ENCODE measurements at places on chromosomes 6 and 20.

DNA sequence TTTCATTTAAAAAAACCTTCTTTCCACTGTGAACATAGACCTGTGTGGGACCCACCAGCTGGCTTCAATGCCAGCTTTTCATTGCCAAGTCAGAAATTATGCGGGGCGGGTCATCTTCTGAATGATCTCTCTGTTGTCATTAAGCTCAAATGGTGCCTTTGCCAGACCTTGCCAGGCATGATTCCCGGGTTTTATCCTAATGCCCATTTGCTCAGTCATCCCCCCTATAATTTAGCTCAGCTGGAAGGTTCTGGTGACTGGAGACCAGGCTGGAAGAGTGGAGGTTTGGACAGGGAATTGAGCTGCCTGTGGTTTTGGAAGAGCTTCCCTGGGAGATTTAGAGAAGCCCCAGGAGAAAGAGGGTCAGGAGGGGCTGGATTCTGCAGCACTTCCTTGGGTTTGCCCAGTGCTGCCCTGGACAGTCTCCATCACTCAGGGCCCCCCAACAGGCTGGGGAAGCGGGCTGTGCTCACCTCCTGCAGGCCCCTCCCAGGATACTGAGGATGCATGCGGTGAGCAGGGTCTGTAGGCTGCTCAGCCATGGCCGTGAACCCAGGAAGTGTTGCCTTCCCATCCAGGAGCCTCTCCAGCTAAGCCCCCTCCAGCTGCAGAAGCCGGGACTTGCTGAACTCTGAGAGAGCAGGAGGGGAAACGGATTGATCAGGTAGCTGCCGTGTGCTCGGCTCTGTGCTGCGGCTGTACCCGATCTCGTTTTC, 273.0 kb downstream of the CDH4 start:
- DNase-seq: no peak

DNA sequence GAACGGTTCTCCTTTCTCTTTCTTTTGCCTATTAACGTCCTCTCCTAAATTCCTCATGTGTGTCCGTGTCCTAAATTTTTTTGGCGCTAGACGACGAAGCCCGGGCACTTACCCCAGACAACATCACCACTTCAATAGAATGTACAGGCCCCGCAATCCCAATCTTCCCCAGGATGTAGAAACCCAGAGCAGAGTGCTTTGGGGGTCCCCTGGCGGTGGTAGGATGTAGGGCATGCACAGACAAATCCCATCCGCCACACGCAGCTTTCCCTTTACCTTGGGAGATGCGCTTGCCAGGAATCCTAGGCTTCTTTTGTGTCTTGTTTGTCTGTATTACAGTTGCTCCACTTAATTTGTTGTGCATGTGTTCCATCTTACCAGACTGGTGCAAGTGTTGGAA, 417.3 kb upstream of the ARID1B start:
- no peak for DNase-seq

DNA sequence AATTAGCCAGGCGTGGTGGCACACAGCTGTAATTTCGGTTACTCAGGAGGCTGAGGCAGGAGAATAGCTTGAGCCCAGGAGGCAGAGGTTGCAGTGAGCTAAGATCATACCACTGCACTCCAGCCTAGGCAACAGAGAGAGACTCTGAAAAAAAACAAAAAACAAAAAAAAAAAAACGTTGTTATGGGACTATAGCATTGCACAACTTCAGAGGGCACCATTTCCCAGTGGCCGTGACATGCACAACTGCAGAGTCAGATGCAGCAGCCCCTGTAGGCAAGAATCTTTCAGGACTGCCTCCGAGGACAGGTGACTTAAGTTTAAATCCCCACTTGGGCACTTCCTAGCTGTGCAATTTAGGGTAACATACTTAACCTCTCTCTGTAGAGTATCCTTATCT, 64.0 kb downstream of the ZNF217 start:
- DNase-seq: no peak

DNA sequence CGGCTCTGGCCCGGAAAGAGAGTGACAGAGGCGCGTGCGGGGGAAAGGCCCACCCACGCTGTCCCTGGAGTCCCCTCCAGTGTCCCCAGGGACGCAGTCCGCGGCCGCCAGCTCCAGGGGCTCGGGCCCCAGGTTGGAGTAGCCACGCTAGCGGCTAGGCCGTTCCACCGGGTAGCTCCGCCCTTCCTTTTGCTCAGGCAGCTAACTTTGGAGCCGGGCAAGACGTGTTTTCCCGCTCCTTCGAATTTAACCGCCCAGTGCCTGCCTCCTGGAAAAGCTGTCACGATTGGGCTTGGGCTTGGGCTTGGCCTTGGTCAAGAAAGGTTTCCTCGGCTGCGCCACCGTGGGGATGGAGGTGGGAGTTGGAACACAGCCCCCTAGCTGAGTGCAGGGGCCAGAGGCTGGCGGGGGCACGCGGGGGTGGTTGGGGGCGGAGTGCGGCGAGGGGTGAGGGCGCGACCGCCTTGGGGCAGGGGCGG, 4.7 kb downstream of the LINC00237 start:
- no peak for DNase-seq

- peak; percentile 25 for DNase-seq
Measured at GRCh38 chr20:8829256-8829655, 239.6 kb upstream of the PLCB4 start.

GRCh38 chr6:33384581-33385020, 7.0 kb upstream of the KIFC1 start:
- peak; percentile 86 for DNase-seq

DNA sequence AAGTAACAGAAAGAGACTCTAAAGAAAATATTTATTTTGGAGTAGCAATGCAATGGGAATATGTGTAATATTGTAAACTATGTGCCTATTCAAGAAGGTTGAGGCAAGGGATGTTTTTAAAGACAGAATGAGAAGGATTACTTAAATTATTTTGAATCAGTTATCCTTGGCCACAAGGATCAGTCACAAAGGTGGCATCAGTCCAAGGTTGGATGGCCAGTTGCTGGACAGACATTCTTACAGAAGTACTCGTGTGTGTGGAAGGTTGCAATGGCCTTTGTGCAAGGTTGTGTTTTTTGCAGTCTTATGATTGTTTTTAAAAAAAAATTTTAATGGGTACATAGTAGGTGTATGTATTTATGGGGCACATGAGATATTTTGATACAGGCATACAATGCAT, 2.0 kb downstream of the QRSL1 start:
- DNase-seq: peak; percentile 38

GRCh38 chr20:61564628-61565027, 312.6 kb downstream of the CDH4 start:
- no peak for DNase-seq

DNA sequence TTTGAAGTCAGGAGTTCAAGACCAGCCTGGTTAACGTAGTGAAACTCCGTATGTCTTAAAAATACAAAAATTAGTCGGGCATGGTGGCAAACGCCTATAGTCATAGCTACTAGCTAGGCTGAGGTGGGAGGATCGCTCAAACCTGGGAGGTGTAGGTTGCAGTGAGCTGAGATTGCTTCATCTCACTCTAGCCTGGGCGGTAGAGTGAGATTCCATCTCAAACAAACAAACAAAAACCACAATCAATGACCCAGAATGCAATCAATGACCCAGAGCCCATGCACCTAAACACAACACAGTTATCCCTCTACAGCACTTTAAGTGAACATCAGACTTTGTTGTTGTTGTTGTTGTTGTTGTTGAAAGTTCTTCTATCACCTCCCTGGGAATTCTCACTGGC, 77.9 kb downstream of the MYB start:
- DNase-seq: no peak

All from ELR (cell line).